ENCODE measurements at places on chromosomes 7 and 10. TPM values are rescaled to one million over a fixed set of nuclear protein-coding genes. Genes with fewer than 3 reads are reported as not detected.

NXPH1 gene
- not detected for total RNA-seq

CAV2 gene
- total RNA-seq = 224 TPM

- DNase-seq = peak; percentile 42
These were observed 2.5 kb downstream of the ANTXRL start for GRCh38 chr10:46289209-46289810.

DNA sequence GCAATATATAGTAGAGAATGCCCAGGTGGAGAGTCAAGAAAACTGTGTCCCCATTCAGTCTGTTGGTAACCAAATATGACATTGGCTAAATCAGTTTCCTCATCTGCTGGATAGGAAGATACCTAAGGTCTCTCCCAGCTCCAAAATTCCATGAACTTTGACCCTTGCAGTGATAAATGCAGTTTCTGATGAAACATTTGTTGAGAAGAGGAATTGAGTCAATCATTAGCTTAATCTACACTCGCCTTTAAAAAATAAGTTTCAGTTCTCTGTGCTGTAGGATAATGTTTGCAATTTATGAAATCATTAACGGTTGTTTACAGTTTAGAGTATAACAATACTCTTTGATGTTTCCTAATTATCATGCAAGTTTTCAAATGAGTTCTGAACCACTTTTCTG lies 38.0 kb upstream of the SLC25A13 start:
- no peak for DNase-seq

DNA sequence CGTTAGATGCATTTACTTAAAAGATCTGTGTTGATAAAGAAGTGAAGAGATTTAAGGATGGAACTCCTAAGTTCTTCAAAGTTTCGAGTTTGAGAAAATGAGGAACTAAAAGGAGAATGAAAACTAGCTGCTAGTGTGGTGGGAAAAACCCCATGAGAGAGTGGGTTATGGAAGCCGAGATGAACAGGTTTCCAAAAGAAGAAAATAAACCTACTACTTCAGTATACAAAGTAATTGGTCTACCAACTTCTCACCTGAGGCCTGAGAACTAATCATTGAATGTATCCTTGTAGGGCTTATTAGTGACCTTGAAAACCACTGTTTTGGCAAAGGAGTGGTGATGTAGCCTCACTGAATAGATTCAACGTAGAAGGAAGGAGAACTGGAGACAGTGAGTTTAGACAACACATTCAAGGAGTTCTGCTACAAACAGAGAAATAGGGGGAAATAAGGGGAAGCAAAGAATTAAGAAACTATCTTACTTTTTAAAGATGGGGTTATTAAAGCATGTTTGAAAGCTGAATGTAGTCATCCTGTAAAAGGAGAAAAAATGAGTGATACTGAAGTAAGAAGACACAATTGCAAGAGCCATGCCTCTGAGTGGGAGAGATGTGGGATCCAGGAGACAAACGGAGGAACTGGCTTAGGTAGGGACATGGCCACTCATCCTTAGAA lies 50.8 kb downstream of the CH25H start:
- DNase-seq = no peak

GRCh38 chr7:115574681-115575291 lies 455.8 kb downstream of the TFEC start:
- no peak for DNase-seq

DNA sequence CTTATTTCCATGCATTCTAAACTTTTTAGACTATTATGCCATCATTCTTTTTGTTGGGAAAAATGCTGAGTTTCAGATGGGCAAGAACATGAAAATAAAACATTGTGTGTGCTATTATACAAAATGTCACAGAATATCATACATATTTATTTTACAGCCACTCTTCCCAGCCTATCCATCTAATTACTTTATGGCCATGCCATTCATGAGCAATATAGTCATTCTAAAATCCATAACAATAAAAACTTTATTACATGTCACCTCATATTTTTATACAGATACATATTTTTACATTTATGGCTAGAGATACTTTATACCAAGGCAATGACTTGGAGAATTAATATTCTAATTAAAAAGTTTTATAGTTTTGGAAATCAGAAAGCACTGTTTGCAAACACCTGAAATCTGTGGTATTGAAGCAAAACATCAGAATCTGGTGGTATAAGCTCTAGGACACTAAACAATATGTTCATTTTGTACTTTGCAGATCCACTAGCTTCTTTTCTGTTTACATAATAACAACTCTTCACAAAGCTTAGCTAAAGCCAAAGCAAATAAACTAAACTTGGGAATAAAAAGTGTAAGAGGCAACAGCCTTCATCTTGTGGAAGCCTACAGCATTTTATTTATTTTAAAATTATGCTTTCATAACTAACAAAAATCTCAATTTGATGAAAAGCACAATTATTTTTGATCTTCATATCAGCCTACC lies 210.1 kb downstream of the RNLS start:
- DNase-seq = no peak

MNX1 gene
- total RNA-seq = not detected

TRPV5 gene
- total RNA-seq = not detected
